ENCODE measurements at places on chromosomes 12 and 14.

GRCh38 chr14:38592764-38593442 is 337.0 kb upstream of the CLEC14A start:
- no peak for DNase-seq

GRCh38 chr12:4564818-4565217 is 2.8 kb downstream of the DYRK4 start:
- DNase-seq: no peak

- no peak for DNase-seq
Observed at GRCh38 chr12:92073094-92073493, 72.6 kb downstream of the BTG1 start.

GRCh38 chr14:103886304-103887169 is 39.2 kb upstream of the PPP1R13B start:
- no peak for DNase-seq

- no peak for DNase-seq
Observed at GRCh38 chr12:104010606-104011169, 39.3 kb downstream of the GLT8D2 start.

DNA sequence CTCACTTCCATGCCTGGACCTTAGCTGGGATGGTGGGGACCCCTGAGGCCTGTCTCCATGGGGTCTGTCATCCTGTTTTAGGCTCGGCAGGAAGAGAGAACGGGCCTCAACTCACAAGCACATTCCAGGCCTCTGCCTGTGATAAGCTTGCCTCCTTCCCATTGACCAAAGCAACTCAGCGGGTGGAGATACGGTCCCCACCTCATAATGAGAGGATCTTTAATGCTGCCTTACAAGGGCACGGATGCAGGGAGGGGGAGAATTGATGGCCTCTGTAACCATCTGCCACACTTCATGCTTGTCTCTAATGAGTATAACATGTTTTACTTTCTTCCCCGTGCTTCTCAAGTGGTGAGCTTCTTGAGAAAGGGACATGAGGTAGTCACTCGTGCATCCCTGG is 50.0 kb downstream of the GLT1D1 start:
- DNase-seq: no peak

DNA sequence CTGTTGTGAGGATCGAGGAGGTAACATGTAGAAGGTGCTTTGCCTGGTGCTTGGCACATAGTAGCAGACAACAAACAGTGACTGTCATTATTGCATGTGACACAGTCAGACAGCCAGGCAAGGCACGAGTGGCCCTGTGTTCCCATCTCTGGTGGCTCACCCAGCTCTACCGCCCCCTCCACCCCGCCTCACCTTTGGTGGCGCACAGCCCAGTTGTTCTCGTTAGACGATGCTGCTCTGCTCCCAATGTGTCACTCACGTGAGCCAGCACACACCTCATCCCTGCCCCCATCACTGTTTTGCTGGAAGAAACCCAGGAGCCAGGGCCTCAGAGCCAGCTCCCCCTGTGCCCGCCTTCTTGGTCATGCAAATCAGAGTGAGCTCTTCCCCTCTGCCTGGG is 113.3 kb downstream of the CALM1 start:
- no peak for DNase-seq

GRCh38 chr12:89206390-89206789 is 145.9 kb downstream of the DUSP6 start:
- no peak for DNase-seq

DNA sequence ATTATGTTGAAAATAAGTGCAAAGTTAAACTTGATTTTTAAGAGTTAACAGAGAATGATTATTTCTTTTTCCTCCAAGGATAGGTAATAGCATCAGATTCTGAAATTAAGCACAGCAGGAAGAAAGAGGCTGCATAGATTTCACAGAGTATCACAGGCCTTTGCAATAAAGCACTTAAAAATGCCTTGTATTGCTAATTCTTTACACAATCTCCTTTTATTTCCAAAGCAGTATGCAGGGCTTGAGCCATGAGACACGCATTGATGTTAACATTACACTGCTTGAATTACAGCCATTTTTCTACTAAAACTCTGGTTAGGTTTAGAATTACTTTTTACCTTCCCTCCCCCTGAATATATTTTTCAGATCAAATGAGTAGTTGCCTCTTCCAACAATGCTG is 398.3 kb downstream of the BCAT1 start:
- no peak for DNase-seq

GRCh38 chr12:119208626-119209061 is 29.9 kb downstream of the HSPB8 start:
- DNase-seq: peak; percentile 32

DNA sequence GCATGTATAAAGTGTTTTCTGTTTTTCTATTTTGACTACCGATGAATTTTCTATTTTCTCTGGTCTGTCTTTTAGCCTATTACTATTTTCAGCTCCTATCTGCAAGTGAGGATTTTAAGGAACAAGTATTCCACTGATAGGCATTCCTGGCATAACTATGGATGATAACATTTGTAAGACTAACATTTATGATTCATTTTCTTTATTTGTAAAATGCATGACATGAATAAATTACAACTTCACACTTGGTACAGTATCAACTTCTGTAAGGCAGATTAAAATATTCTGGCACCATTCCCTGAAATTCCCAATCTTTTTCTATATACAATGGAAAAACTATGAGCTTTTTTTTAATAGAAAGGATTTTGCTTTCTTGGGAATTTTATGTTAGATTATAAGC is 121.0 kb upstream of the GARIN2 start:
- no peak for DNase-seq

DNA sequence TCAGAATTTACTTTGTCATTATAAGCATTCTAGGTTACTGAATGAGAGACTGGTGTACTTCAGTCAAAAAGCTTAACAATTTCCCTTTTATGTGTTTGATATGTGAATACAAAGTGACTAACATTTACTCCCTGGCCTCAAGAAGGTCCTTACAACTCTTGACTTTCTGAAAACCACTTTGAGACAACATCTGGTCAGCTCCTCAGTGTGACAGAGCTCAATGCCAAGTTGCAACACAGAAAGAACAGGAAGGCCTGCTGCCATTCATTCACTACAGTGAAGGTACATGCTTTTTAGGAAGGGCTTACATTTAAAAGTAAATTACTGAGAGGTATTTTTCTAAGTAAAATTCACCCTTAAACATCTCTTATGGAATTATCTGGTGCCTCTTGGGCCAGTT is 2.3 kb upstream of the NAA30 start:
- DNase-seq: no peak

GRCh38 chr12:53057816-53058500 is 8.1 kb downstream of the TNS2 start:
- no peak for DNase-seq

GRCh38 chr12:114744285-114744684 is 60.3 kb upstream of the TBX3 start:
- DNase-seq: no peak

DNA sequence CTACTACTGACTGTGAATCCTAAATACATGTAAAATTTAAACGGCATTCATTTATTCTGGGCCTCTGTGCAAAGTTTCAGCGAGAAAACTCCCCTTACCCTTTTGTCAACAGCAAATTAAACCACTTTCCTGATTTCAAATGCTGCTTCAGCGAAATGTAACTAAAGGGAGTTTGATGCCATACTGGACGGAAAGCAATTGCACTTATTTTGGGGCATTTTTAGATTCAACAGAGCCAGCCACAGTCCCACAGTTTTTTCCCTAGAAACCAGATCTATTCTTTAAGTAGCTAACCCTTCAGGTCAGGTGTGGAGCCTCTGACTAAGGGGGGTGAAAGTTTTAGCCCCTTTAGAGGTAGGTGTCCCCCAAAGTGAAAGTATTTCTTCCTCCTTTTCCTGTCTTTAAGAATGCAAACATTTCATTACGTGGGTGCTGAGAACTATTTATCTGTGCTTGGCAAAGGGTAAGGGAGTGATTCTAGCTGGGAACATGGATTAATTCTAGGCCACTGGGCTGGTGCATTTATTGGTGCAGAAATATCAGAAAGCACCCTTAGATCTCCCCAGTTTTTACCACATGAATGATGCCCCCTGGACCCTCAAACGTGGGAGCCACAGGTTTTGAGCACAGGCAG is 72.7 kb downstream of the SPTB start:
- no peak for DNase-seq

DNA sequence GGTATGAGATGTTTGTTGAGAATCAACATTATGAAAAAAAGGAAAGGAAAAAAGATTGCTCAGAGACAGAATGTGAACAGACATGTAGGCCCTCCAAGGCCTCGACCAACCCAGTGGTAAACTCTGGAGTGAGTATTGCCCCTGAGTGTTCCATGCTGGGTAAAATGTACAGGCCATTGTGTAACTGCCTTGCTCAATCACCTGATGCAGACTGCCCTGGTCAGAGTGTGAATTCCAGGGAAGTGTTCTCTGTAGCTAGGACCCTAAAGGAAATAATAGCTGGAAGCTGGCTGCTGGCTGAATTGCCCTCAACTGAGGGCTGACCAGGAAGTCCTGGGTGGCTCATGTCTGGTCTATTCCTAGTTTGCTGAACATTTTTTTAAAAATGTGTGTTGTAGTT is 1081.4 kb upstream of the LRFN5 start:
- DNase-seq: no peak

DNA sequence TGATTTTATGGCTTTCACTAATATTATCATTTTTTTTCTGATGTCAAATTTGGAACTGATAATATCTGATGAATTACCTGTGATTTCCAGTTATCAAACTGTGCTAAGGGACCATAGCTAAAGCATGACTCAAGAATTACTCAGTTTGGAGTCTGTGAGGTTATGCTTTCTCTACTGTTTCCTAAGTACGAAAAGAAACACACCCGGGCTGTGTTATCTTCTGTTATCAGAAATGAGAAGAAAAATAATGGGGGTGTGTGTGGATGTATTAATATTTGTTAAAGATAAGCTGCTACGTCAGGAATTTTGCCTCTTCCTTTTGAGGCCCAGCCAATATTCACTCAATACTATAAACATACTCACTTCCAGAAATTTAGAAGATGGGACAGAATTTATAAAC is 1401.9 kb upstream of the FLRT2 start:
- no peak for DNase-seq

Measured in D721Med (cell line).